ENCODE measurements at places on chromosomes 11 and 22.

DNA sequence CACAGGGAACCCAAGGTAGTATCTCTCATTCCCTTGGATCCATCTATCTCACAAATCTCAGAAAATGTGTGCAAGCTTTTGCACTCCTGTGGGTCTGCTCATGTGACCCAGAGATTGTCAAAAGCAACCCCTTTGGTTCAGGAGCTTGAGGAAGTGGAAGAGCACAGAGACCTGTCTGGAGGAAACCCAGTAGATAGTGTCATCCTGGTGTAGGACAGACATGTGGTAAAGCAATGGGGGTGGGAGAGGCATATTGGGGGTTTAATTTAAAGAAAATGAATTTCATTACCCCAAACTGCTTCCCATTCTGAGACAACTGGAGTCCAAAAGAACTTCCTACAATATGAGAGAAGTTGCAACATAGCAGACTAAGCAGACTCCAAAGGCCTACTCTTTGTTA is 5.8 kb upstream of the MS4A14 start:
- no peak for DNase-seq

DNA sequence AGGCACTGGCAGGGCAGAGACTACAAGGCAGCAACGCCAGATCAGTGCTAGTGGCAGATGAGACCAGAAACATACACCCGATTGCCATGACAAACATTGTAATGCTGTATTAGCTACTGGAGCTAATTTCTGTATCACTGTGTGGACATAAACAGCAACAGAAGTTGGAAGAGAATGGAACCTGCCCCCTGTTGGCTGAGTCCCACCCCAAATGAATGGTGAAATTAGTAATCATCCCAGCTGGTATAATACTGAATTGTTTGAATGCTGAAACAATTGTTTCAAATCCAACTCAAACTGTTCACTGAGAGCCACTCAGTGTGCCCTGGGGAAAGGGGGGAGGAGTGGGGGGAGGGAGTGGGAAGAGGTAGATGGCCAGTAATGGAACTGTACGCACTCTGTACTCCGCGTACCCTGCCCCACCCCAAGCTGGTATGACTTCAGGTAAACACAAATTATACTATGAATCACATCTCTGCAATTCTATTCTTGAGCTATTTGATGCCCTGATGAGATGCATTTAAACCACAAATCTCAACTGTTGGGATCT is 11.2 kb upstream of the BIRC3 start:
- DNase-seq = no peak

GRCh38 chr11:63608353-63609345 is 5.6 kb downstream of the PLAAT3 start:
- no peak for DNase-seq

DNA sequence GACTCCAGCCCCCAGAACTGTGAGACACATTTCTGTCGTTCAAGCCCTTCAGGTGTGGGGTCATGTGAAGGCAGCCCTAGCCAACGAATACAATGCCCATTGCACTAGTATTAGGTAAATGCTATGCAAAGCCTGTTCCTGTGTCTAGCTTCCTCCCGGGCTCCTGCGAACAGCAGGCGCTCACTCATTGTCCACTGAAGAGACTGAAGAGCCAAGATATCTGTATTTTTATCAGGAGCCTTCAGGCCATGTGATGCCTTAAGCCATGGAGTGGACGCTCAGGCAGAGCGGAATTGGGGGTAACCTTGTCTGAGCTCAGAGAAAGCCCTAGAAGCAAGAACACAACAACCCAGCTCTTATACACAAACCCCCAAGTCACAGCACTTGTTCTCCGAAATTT is 4.2 kb upstream of the TMPRSS6 start:
- DNase-seq = no peak

- DNase-seq = no peak
These were observed 58.3 kb downstream of the AMOTL1 start for GRCh38 chr11:94826415-94826814.

DNA sequence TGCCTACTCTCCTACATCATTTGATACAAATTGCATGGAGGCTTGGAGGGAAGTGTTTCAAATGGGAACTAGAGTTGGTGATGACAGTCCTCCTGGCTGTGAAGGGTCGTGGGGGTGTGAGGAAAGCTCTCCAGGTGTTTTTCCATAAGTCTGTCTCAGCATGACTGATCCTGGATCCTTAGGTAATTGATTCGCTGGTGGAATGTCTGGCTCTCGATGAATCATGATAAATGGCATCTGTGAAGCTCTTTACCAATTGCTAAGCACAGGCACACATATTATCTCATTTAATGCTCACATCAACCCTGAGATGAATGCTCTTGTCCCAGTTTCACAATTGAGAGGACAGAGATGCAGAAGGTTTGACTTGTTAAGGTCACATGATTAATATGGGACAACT is 107.5 kb downstream of the PKNOX2 start:
- no peak for DNase-seq

GRCh38 chr22:27624705-27625104 is 176.9 kb downstream of the MN1 start:
- DNase-seq = no peak

GRCh38 chr11:47616726-47617416 is 22.7 kb upstream of the C1QTNF4 start:
- DNase-seq = peak; percentile 30

DNA sequence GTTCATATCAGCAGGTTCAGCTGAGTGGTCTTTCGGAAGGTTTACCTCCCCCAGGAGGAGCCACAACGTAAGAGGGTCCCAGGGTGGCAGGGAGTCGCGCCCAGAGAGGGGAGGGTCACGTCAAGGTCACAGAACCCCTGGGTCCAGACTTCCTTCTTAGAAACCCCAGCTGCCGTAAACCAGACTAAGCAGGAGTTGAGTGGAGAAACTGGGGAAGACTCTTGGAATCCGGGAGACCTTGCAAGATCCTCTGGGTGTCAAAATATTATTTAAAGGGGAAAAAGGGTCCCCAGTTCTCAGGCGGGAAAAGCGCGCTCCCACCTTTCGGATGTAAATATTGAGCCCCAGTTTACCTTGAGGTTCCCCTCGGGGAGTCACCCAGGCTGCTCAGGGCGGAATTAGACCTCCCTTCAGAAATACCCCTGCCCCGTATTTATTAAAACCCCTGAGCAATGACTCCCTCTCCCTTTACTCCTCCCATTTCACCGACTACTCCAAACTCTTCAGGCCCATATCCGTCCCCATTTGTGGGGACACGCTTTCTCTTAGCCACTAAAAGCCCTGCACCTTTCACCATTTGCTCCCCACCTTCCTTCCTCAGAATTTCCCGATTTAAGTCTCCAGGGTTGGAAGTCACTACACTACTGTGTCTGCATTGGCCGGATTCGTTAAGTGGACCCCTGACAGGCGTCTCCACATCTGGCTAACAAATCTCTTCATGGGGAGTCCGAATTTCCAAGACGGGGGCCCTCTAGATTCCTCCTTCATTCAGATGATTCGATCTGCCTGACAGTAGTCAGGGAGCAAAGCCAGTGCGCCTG is 4.2 kb downstream of the SLC17A6 start:
- no peak for DNase-seq

GRCh38 chr11:13120691-13121090 is 111.6 kb downstream of the RASSF10 start:
- DNase-seq = no peak

- DNase-seq = no peak
These were observed 6.5 kb downstream of the ASPHD2 start for GRCh38 chr22:26435327-26436093.

DNA sequence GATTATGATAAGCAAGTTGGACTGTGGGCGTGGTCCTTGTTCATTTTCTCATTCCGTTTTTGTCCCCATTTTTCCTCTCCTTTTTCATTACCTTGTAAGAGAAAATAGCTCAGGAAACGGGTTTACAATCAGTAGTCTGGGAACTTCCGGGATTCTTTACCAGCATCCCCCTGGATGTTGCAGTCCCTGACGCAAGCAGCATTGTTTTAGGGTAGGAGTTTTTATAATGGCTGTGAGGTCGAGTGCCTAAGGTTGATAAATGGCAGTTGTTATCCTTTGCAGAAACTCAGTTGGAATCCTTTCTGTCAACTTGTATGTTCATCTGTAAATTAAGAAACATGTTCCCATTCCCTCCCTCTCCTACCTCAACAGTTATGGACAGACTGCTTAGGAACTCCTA is 68.3 kb downstream of the ARHGEF12 start:
- DNase-seq = no peak

DNA sequence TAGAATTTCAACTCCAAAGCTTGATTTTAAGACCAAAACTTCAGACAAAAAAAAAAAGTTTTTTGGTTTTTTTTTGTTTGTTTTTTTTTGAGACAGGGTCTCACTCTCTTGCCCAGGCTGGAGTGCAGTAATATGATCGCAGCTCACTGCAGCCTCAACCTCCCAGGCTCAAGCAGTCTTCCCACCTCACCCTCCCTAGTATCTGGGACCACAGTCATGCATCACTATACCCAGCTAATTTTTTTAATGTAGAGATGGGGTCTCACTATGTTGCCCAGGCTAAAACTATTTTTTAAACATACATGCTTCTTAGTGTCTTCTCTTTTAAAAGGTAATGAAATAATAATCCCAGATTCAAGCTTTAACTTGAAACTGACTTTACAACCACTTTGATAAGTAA is 35.4 kb upstream of the GRK2 start:
- DNase-seq = no peak

DNA sequence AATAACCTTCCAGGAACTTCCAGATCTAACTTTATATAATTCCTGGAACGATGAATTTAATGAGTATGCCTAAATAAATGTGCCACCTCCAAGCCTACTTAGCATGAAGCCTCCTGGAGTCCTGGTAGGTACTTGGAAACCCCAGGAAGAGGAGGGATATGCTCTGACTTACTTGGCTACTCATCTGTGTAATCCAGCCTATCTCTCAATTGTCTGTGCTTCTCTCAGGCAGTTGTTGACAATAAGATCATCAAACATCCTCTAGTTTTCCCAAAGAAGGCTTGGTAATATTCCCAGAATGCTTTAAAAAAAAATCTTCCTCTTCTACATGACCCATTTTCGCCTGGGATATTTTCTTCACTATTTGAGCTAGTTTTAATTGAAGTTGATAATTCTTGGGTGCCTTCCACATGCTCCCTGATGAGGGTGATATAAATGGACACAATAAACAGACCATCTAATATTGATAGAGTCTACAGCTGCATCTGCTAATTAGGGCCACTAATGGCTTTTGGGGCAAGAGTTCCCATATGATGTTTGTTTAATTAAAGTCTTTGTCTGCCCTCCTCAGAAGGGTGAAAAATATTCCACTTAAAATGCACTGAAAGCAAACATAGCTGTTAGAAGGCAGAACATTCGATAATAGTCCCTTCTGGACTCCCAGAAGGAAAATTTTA is 75.5 kb upstream of the RAB38 start:
- DNase-seq = no peak

- no peak for DNase-seq
These were observed 78.0 kb upstream of the PPARA start for GRCh38 chr22:46072110-46072881.

GRCh38 chr11:75422248-75423231 is 10.5 kb downstream of the KLHL35 start:
- no peak for DNase-seq

DNA sequence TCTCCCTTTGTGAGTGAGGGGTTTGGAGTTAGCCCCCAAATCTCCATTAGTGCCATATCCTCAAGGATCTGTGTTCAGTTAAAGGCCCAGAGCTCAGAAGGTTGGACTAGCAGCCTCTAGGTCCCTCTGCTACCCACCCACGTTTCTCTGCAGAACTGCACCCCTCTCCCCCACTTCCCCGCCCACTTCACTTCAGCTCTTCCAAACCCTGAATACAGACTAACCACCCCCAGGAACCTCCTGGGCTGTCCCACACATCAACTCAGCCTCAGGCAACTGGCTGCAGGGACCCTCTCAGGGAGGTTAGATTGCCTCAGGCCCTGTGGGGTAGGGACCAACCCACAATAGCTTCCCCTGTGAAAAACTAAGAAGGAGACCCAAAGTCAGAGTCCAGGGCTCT is 840 bp downstream of the VPREB3 start:
- DNase-seq = no peak

GRCh38 chr11:46981436-46981835 is 44.9 kb downstream of the CSTPP1 start:
- DNase-seq = no peak

DNA sequence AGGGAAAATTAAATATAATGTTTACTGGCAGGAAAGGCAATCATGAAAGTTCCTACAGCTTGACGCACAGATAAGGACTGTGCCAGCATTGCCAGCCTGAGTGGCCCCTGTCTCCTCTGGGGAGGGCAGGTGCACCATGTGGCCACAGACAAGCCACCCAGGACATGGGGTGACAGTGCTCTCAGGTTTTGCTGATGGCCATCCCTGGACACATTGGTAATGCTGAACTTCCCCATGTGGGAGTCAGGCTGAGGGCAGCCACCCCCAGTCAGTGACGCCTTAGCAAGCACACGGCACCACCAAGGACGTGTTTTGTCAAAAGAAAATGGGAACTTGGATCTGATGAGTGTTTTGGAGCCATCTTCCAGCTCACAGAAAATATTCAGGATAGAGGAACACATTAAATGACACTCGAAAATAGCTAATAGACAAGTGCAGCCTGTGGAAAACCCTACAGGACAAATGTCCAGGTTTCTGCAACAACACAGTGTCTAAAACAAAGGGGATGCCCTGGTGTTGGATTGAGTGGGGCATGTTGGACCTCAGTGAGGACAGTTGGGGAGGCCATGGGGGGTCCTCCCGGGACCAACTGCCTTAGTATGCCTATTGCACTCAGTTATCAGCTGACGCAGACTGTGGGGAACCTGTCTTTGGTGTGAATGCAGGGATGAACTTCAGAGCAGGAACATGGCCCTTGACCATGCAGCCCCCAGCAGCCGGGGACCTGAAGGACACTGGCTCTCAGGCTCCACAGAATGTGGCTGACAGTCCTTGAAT is 1450.5 kb downstream of the BRD1 start:
- DNase-seq = no peak

GRCh38 chr11:15723966-15724365 is 609.2 kb downstream of the INSC start:
- peak; percentile 68 for DNase-seq

DNA sequence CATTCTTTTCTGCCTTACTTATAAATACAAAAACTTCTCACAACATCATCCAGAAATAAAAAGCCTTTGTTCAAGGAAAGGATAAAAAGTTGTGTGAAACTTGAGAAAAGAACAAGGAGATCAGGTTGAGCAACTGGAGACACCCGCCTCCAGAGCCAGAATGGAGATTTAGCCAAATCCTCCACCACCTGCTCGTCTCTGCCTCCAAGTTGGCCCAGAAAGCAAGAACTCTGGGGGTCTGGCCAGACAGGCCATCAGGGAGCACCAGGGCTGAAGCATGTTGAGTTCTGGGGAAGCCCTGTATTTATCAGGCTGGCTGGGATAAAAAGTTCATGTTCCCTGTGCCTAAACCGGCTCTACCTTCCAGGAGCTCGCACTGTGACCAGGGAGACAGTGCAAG is 14.9 kb downstream of the SMCO4 start:
- DNase-seq = no peak

DNA sequence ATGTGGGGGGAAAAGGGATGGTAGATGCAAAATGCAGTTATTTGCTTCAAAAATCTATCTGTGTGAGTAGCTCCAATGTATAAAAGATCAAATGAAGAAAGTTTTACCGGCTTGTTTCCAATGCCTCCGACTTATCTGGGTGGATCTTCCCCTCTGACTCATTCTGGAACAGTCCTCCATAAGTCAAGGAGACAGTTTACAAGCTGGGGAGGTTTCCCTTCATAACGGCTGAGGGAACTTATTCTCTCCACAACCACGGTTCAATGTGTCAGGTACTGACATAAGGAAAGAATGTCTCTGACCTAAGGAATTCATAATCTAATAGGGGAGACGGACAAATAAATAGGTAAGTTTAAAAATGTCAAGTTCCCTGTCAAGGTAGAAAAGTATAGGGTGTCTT is 49.7 kb upstream of the BIRC3 start:
- DNase-seq = no peak

Measured in foreskin melanocyte (primary cell).